ENCODE measurements at places on chromosomes 13 and 19.

GRCh38 chr19:4981681-4981958, 12.7 kb downstream of the KDM4B start:
- DNase-seq, result no peak
- no peaks in the 10 kb centered on the region for H3K36me3 ChIP-seq
- no peak overlapping the region for H3K4me3 ChIP-seq
- no peak overlapping the region for H3K27ac ChIP-seq
- no peaks in the 10 kb centered on the region for H3K27me3 ChIP-seq

DNA sequence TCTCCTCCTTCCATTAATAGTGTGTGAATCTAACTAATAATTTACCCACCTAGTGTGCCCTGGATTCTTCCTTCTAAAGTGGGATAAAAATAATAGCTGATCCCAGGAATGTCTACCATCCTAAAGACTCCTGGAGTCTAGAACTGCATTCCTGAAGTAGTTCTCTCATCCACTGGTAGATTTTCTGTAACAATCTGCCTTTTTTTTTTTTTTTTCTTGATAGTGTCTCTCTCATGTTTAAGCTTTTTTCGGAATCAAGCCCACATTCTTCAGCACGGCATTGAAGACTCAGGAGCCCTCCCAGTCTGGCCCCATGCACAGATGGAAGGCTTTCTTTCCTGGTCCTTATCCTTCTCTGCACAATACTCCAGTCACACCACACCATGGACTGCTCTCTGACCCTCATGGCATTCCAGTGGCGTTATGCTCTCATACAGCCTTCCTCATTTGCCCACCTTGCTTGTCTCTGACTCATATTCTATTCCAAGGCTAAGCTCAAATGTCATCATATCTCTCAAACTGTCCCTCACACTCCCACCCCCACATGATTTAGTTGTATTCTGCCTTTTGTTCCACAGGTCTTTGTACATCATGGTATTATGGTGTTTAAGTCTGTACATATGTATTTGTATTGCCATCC, 68.7 kb upstream of the FRY start:
- DNase-seq, result no peak
- no peak overlapping the region for H3K27ac ChIP-seq
- H3K4me1 ChIP-seq, result peaks cover 7% of the 10 kb centered on the region
- no peaks in the 10 kb centered on the region for H3K36me3 ChIP-seq
- H3K4me3 ChIP-seq, result no peak overlapping the region

GRCh38 chr19:37928527-37929286, 21.7 kb downstream of the SIPA1L3 start:
- no peak for DNase-seq
- H3K4me3 ChIP-seq, result no peak overlapping the region
- no peak overlapping the region for H3K27ac ChIP-seq
- no peaks in the 10 kb centered on the region for H3K27me3 ChIP-seq
- H3K36me3 ChIP-seq, result no peaks in the 10 kb centered on the region

DNA sequence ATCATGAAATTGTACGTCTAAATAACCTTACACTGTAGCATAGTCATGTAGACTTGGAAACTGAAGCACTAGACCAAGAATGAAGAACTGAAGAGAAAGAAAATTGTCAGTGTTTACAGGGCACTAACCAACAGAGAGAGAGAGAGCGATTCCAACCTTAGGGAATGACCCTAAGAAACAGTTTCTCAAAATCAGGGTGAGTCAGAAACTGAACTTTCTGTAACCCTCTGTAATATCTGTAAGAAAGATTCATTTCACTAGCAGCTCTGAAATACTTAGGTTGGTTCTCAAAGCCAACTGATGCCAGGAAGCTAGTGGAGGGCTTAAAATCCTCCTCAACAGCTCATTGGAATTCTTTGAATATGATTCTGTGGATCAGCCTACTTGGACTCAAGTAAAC, 936.9 kb downstream of the EFNB2 start:
- no peak for DNase-seq
- H3K27me3 ChIP-seq, result no peaks in the 10 kb centered on the region
- no peaks in the 10 kb centered on the region for H3K36me3 ChIP-seq

DNA sequence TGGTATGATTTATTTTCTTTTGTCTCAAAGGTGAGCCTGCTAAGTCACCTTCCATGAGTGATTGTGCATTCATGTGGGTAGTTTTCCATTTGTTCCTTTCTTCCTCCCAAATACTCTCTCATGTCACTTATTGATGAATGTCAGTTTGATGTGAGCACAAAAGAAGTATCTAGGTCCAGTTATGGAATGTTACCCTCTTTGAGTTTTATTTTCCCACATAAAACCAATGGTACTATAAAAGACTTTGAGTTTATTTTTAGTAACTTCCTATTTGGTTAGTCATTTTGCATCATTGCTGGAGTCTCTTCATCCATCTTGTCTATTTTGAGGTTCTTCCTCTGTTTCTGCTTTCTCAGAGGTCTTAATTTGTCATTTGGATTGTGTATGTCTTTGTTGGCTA, 321.3 kb downstream of the GPC6 start:
- no peaks in the 10 kb centered on the region for H3K4me1 ChIP-seq
- no peak for DNase-seq
- H3K27ac ChIP-seq, result no peak overlapping the region
- H3K27me3 ChIP-seq, result no peaks in the 10 kb centered on the region
- H3K36me3 ChIP-seq, result no peaks in the 10 kb centered on the region
